ENCODE measurements at places on chromosomes 1 and 21.

GRCh38 chr1:116987256-116987555 lies 14.4 kb upstream of the CD101 start:
- H3K4me1 ChIP-seq = peaks cover 27% of the 10 kb centered on the region
- no peak overlapping the region for H3K4me3 ChIP-seq
- H3K27me3 ChIP-seq = no peaks in the 10 kb centered on the region
- no peak for DNase-seq

- no peaks in the 10 kb centered on the region for H3K4me1 ChIP-seq
- H3K27ac ChIP-seq = no peak overlapping the region
- H3K27me3 ChIP-seq = peaks cover 16% of the 10 kb centered on the region
- H3K36me3 ChIP-seq = no peaks in the 10 kb centered on the region
Measured at GRCh38 chr1:7186382-7187111, 401.3 kb downstream of the CAMTA1 start.

DNA sequence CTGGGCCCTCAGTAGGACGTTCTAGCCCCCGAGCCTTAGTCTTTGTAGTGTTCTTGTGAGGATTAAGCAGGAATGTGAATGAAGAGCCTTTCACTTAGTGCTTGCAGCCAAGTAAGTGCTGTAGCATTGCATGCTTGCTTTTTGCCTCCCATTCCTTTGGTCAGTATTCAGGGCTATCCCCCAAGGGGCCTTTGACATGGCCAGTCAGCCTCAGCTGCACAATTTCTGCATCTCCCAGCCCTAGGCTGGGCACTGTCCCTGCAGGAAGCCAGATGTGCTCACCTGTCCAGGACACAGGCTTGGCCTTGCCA lies 30.5 kb downstream of the SOX13 start:
- H3K36me3 ChIP-seq = no peaks in the 10 kb centered on the region
- DNase-seq = no peak
- peak overlapping the region; percentile 84 for H3K27ac ChIP-seq

DNA sequence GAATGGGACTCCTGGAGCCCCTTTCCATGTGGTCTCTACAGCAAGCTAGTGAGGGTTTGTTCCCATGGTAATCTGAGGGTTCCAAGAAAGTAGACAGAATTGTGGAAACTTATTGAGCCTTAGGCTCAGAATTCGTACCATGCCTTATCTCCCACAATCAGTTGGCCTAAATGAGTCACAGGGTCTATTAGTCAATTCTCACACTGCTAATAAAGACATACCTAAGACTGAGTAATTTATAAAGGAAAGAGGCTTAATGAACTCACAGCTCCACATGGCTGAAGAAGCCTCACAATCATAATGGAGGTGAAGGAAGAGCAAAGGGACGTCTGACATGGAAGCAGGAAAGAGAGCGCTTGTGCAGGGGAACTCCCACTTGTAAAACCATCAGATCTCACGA lies 106.6 kb upstream of the CXADR start:
- H3K36me3 ChIP-seq = no peaks in the 10 kb centered on the region
- no peak overlapping the region for H3K27ac ChIP-seq
- no peaks in the 10 kb centered on the region for H3K27me3 ChIP-seq

DNA sequence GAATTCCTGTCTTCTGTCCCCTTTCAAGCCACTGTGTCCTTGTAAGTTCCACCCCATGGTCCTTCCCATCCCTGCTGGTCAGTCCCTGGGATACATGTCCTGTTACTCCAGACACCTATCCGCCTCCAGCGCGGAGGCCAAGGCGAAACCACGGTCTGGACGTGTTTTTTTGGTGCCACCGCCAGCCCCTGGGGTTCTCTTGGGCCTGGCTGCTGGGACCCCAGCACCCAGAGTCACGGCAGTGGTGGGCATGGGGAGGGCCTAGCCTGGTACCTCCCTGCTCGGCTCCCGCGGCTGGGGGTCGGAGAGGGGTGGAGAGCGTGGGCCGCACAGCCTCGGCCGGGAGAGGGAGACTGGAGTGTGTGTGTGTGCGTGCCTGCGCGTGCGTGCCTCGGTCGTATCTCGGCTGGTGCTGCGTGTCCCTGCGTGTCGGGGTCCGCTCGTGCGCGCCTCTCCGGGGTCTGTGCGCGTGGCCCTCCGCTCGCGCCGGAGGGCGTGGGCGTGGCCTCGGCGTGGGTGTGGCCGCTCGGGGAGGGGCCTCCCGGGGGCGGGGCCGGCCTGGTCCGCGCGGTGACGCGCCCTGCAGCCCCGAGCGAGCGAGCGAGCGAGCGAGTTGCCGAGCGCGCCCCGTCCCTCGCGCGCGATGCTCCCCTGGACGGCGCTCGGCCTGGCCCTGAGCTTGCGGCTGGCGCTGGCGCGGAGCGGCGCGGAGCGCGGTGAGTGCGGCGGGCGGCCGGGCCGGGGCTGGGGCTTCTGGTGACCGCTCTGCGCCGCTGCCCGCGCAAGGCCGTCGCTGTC lies at the start of gene VWA1:
Gene VWA1, plus strand, starts transcription at position 585 of the 798 bp plus-strand sequence. Its CDS starts 59 bp downstream, at position 644.
- peak; percentile 66 for DNase-seq
- peak within 1 kb of the TSS; percentile 45 for H3K4me3 ChIP-seq
- no peak within 1 kb of the TSS for H3K27ac ChIP-seq
- H3K27me3 ChIP-seq = no peaks in the 10 kb centered on the region
- peaks cover 9% of the 10 kb centered on the region for H3K4me1 ChIP-seq

GRCh38 chr1:54888080-54888733 lies 1.2 kb upstream of the DHCR24 start:
- H3K4me3 ChIP-seq = no peak overlapping the region
- DNase-seq = no peak
- peaks cover 28% of the 10 kb centered on the region for H3K4me1 ChIP-seq
- H3K27me3 ChIP-seq = no peaks in the 10 kb centered on the region
- H3K27ac ChIP-seq = peak overlapping the region; percentile 79

- H3K27ac ChIP-seq = no peak overlapping the region
- H3K27me3 ChIP-seq = no peaks in the 10 kb centered on the region
- H3K36me3 ChIP-seq = peaks cover 3% of the 10 kb centered on the region
- no peaks in the 10 kb centered on the region for H3K4me1 ChIP-seq
- H3K4me3 ChIP-seq = no peak overlapping the region
- no peak for DNase-seq
Measured at GRCh38 chr1:62528015-62528414, 69.3 kb upstream of the ANGPTL3 start.

DNA sequence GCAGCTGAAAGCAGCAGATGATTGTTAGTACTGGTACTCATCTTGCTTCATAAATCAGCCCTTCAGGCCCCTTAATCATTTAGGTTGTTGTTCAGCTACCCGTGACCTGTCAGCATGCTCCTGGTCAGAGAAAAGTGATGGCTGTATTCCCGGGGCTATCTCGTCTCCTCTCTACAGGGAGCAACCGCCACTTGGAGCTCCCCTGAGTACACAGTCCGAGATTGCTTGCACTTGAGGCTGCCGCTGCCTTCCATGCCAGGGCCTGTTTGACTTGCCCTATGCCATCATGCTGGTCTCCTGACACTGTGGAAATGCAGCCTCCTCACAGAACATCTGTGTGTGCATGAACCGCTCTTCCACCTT lies 97.5 kb downstream of the SPATA46 start:
- H3K36me3 ChIP-seq = no peaks in the 10 kb centered on the region
- H3K27ac ChIP-seq = no peak overlapping the region
- no peaks in the 10 kb centered on the region for H3K27me3 ChIP-seq
- DNase-seq = no peak
- H3K4me3 ChIP-seq = no peak overlapping the region
